Fibroblast of skin of right biceps (primary cell): ENCODE measurements at places on chromosomes 1 and 21.

- DNase-seq: no peak
These were observed 92.4 kb upstream of the GPR88 start for GRCh38 chr1:100445565-100445964.

DNA sequence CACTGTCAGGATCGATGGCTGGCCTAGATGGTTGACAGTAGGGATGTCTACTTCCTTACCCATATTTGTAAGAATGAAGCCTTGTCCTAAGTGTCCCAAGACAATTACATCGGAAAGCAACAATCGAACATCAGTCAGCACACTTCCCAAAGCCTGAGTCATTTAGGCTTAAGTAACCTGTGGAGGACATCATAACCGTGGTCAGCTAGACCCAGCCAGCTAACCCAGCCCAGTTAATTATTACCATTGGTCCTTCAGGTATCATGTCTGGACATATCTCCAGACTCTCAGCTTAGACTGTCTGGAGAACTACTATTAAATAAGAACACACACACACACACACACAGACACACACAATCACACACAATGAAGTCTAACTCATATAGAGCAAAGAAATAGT, 264.7 kb downstream of the TRABD2B start:
- no peak for DNase-seq

- DNase-seq: no peak
These were observed 20.1 kb downstream of the INKA2 start for GRCh38 chr1:111719135-111719534.

DNA sequence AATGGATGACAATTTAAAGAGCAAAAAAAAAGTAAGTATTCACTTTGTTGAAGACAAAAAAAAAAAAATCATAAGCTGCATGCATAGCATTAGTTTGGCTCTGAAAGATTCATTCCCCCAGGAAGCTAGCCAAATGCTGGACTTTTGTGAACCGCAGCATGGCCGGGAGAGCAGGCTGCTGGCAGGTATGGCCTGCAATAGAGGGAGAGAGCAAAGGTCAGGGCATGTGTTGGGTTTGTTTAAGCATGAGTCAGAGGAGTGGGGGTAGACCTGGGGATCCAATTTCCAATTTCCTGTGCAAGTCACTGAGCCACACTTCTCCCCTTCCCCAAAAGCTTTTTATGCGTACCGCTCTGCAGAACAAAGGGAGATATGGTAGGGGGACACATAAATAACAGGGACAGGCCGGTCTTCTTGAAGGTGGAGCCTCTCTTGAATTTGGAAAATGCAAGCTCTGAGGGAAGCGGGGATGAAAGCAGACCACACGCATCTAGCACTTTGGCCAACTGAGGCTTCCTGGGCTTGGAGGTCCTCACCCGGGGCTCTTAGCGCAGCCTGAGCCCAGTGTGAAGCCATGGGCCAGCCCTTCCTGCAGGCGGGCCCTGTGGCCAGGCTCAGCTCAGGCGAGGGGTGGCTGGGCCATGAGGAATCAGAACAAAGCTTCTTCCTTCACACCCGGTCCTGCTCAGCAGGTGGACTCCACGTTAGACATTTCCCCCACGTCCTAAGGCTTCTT, 171.1 kb downstream of the TOMM20 start:
- DNase-seq: peak; percentile 80

DNA sequence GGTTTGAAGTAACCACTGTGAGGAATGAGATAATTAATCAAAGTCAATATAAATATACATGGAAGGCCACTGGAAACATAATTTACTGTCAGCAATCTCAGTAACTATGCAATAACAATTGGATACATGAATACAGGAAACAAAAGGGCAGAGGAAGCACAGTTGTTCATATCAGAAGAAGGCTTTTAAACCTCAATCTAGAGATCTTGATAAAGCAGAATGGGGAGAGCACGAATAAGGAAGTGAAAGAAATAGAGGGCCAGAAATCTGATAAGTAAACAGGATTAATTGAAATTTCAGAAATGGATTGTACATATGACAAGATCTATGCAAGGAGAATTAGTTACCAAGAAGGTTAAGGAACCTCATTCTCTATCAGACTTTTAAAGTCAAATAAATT, 93.0 kb downstream of the EVI5 start:
- no peak for DNase-seq

GRCh38 chr1:207050480-207051190, 373 bp downstream of the YOD1 start:
- peak; percentile 92 for DNase-seq

DNA sequence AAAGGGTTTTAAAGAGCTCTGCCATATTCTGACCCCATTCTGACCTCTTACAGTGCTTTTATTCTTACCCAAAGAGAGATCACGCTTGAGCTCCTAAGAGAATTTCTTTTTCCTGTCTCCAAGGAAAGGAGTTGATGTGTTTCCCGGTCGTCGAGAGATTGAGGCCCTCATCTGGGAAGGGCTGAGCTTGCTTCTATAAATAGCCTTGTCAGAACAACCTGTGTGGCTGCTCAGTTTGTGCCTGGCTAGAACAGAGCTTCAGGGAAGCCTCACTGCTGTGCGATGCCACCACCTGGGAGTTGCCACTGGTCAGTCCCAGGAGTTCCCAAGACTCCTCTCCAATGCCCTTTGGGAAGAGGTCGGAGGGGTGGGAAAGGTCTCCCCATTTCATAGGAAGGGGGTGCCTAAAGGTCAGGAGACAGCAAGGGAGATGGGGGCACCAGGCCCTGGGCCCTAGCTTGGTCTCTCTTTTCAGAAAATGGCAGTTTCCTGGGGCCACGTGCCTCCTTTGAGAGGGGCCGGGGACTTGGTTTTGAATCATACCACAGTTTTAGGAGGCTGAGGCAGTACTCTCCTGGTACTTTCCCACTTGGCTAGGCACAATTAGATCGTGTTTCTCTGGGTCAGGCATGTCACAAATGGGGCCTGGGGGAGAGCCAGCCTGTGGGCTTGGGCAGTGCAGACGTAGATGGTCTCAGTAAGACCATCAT, 52.1 kb downstream of the EIF2D start:
- no peak for DNase-seq

DNA sequence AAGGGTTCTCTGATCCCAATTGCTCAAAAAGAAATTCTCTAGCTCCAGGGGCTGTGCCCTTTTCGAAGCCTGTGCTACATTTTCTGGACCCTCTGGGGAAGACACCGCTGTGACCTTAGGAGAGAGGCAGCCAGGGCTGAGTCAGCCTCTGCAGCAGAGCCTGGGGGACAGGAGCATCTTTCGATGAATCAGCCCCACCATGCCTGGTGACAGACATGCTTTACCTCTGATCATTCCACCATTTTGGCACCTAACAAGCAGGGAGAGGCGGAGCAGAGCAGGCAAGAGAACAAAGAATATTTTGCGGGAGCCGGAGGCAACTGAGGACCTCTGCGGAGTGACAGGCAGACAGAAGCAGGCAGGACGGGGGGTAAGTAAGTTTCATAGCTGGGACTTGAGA, 84.9 kb downstream of the VWA5B1 start:
- DNase-seq: peak; percentile 45

GRCh38 chr21:35864039-35864438, 196.3 kb downstream of the SETD4 start:
- no peak for DNase-seq

DNA sequence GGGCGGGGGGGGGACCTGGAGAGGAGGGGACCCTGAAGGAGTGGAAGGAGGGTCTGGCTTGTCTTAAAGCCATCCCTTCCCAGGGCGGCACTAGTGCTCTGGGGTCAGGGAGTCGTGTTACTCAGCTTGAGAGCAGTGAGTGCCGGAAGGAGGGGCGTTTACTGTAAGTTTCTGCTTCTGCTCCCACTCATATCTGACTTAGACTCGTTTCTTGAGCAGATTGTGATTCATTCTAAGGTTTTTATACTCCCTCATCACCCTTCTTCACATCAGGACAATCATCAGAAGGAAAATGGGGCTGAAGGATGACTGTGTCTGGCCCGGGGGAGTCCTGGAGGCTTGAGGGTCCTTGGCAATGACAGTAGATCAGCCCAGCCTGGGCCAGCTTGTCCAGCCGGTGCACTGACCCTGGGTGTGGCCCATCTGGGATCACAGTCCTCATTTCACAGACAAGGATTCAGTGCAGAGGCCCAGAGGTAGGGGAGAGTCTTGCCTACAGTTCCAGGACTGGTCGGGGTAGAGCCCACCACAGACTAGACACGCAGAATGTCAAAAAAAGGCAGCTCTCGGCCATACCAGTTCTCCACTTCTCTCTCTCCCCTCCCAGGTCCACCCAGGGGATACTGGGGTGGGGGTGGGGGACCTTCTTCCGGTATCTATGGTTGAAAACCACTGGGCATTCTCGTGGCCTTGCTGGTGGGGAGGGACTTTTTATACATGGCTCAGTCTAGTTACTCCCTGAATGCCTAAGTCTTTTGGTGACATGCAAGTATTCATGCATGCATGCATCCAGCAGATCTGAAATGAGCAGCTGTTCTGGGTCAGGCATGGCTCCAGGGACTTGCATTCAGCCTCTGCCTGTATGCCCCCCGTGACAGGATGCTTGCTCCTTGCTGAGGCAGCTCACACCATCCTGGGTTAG, 5.1 kb downstream of the TNFRSF8 start:
- peak; percentile 76 for DNase-seq

DNA sequence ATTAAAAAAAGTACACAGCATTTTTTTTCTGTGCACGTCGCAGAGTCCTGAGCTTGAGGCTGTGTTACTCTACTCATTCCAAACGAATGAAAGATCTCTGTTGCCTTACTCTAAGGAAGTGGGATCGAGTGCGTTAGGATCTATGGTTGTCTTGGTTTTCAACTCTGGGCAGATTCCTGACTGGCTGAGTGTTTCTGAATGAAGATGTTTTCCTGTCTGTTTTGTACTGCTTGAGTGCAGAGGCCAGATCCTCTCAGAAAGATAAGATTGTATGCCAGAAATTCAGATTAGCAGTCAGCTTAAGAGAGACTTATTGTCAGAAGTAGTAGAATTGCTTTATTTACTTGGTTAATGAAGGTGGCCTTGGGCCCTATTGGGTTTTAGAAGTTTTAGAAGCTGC, 14.0 kb downstream of the PLA2G2E start:
- no peak for DNase-seq

- no peak for DNase-seq
These were observed 44.1 kb downstream of the ZNF678 start for GRCh38 chr1:227607336-227607898.

DNA sequence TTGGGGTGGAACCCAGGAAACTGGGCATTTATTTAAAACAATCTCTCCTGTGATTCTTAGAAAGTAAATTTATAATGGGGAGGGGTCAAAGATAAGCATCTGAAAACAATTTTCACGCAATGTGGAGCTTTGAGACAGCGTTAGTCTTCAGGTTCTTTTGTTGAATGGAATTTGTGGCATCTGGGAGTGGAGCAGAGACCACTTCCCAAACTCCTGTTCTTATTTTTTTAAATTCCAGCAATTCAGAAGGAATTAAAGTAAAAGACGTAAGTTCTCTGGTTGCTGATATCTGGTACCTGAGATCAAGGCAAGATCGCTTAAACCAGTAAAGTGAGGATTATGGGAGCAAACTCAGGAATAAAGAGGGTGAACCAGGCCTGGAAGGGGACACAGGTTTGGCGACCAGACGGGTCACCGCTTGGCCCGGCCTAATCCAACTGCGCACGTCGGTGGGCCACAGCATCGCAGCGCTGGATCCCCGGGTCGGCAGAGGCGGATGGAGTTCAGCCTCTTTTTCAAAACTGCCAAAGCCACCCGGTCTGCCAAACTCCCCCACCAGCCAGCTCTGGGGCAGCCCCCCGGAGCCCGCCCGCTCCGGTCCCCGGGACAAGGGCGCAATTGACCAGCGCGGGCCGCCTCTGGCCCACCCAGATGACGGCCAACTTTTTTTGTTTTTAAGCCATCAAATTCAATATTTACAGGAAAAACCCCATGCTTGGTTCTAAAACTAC, 754 bp upstream of the PDPN start:
- DNase-seq: no peak

DNA sequence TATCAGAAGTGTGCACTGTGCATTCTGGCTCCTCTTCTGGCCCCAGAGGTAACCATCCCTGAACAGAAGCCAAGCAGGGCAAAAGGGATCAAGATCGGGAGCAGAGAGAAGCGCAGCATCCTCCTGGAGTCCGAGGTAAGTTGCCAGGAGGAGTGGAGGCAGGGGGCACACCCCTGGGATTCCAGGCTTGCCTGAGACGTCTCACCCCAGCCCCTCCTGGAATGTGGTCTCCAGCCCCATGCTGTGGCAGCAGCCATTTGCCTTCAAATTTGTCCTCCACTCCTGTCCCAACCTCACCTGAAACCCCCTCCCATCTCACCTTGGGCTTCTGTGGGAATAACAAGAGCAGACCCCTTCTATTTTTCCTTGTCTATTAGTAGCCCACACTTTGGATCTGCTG, 10.1 kb downstream of the LRRC71 start:
- DNase-seq: no peak

DNA sequence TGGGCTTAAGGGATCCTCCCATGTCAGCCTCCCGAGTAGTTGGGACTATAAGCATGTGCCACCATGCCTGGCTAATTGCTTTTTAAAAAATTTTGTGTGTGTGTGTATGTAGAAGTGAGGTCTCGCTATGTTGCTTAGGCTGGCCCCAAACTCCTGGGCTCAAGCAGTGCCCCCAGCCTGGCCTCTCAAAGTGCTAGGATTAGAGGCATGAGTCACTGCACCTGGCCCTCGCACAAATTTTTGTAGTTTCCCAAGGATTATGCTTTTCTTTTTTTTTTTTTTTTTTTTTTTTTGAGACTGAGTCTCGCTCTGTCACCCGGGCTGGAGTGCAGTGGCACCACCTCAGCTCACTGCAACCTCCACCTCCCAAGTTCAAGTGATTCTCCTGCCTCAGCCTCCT, 144.4 kb upstream of the HNRNPU start:
- DNase-seq: peak; percentile 21

- DNase-seq: no peak
These were observed 30.2 kb upstream of the NEK2 start for GRCh38 chr1:211705467-211706091.

DNA sequence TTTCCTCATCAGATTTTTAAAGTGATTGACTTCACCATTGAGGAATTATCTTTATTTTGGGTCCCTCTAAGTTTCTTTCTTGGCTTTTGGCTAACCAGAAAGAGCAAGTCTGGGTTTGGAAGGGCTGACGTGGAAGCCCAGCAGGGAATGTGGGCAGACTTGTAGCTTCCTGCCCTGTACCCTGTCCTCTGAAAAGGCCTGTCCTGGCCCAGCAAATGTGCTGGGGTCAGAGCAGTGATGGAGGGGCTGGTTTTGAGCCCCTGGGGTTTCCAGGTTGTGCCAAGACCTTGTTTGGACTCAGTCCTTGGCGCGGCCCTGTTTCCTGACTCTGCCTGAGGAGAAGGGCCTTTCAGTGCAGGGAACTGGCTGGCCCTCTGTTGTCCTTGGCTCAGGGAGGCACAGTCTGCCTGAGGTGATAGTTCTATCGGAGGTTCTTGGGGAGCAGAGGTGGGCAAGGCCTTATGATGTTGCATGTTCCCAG, 72.1 kb downstream of the UCK2 start:
- peak; percentile 48 for DNase-seq

DNA sequence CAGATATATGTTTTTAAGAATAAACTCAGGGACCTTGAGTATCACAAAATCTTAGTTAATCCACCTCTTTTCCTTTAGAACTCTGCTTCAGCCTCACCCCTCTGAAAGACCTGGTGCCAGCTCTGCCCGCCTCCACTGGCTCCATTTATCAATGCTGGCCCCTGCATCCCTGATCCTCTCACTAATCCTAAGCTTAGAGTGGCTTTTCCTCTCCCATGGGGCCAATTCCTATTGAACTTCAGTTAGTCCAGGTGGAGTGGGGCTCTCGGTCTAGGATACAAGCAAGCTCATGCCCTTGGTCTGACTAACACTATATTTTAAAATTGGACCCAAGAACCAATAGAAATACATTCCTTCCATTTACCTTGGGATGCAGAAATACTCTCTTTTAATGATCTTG, 87.0 kb downstream of the RGS7 start:
- DNase-seq: no peak

GRCh38 chr1:167943541-167943940, 6.7 kb upstream of the MPC2 start:
- DNase-seq: no peak
